Esophagus squamous epithelium (tissue), 5 donors: ENCODE measurements at places on chromosomes 13 and 19. TPM values are rescaled to one million over a fixed set of nuclear protein-coding genes. Genes with fewer than 3 reads are reported as not detected.

Gene SCAF1
- total RNA-seq, result 24.8 TPM

DNA sequence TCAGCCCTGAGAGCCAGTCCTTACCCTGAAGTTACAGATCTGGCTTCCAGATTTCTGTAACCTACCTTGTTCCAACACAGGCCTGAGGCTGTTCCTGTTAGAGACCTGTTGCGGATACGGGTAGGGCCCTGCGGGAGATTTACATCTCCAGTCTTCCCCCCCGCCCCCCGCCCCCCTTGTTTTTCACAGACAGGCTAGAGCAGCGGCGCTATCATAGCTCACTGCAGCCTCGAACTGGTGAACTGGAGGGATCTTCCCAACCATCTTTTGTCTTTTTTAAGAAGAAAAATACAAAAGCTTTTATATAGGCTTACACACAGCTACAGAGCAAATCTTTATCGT is 10.6 kb upstream of the CEACAM21 start:
- DNase-seq, result no peak

DNA sequence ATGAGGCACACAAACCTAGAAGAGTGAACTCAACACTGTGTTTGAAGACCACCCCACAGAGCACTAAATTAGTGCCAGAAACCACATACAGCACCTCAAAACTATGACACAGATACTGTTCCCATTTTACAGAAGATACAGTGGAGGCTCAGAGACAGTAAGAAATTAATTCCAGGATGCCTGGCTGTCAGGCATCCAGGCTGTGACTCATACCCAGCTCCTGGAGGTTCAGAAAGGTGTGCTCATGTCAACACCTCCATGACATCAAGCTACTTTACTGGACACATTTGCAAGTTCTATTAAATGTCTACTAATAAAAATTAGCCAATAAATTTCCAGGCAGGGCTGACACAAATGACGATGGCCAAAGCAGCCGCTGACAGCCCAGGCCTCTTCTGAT is 176.3 kb downstream of the ABCC4 start:
- DNase-seq, result no peak

DNA sequence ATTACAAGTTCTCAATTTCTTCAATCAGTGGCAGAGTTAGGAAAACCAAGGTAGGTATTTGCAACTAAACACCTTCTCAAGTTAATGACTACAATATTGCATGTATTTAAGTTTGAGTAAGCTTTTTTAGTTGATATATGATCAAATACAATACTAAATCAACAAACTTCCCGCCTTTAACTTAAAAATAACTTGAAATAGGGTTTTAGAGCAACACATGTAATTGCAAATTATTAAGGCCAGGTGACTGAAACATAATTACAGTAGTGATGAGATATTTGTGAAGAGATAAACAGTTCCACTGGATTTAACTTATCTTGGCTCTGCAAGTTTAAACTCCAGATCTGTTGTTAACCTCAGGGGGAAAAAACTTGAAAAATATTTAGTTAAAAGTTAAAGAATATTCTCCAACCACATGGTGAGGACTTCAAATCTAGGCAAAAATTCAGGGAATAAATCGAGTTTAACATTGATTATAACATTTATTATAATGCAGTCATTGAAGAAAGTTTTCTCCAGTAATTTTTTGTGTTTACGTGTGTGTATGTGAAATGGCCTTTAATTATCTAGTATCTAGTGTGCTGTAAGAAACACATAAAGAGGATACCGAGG is 3.6 kb downstream of the DACH1 start:
- no peak for DNase-seq

DNA sequence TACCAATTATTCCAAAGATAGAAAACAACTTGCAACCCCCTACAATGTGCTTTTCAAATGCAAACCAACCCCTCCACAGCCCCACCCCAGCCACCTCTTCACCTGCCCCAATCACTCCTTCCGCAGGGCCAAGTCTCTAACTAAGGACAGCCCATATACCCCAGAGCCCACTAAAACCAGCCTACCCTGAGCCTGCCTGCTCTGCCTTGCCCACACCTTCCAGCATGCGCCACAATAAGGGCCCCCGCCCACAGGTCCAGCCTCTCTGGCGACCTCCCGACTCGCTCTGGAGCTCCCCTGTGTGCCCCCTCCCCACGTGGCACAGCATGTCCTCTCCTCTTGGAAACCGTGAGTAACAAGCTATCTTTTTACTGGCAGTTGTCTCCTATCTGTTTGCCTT is 42.8 kb upstream of the MEDAG start:
- no peak for DNase-seq

- DNase-seq, result no peak
These were observed 7.0 kb downstream of the TMEM221 start for GRCh38 chr19:17441241-17442021.

DNA sequence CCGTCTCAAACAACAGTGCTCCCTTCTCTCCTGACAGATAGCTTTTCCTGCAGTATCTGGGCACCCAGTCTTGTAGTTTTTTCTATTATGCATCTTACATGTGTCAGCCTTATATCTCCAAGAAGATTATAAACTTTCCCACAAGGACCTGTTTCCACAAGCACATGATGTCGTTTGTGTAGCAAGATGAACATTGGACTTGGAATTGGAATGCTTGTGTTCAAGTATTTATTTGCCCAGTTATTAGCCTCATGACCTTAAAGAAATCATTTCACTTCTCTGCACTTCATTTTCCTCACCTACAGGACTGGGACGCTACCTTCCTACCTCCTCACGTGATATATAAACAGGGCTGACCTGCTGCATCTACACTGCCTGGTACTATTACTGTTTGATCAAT is 21.5 kb downstream of the SHISA2 start:
- no peak for DNase-seq

- no peak for DNase-seq
These were observed 78.8 kb downstream of the CHST8 start for GRCh38 chr19:33700408-33701013.

Gene HDGFL2
- total RNA-seq, result 19.9 TPM

DNA sequence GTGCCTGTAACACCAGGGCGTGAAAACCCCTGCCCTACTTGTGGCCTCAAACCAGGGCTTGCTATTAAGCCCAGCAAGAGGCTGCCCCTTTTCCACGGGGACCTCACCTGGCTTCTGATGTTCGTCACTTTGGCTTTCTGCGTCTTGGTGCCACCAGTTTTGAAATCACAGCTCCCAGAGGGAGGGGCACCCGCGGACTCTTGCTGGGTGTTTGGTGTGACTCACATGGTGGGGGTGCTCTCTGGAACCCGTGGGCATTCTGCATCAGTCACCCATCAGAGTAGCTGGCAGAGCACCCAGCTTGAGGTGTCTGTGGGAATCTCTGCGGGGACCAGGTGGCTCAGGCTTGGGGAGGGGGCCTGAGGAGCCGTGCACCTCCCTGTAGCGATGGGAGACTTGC is 19.2 kb downstream of the SIPA1L3 start:
- DNase-seq, result no peak

- DNase-seq, result no peak
These were observed 65.5 kb upstream of the FAM216B start for GRCh38 chr13:42715909-42716308.

Gene CGB8
- not detected for total RNA-seq

DNA sequence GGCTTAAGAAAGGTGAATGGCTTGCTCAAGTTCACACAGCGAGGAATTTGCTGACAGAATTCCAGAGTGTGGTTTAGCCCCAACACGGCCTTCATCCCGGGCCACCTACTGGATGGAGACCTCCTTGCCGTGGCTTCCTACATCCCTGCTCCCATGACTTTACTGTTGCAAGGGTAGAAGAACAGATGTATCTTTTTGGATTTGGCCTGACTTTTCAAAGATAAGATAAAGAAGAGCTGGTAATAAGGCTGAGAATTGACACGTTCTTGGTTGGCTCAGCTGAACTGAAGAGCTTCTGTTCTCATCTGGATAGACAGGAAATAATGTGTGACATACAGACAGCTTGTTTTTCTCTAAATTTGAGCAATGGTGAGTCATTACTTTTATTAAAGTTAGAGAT is 113.1 kb downstream of the KLF5 start:
- no peak for DNase-seq

DNA sequence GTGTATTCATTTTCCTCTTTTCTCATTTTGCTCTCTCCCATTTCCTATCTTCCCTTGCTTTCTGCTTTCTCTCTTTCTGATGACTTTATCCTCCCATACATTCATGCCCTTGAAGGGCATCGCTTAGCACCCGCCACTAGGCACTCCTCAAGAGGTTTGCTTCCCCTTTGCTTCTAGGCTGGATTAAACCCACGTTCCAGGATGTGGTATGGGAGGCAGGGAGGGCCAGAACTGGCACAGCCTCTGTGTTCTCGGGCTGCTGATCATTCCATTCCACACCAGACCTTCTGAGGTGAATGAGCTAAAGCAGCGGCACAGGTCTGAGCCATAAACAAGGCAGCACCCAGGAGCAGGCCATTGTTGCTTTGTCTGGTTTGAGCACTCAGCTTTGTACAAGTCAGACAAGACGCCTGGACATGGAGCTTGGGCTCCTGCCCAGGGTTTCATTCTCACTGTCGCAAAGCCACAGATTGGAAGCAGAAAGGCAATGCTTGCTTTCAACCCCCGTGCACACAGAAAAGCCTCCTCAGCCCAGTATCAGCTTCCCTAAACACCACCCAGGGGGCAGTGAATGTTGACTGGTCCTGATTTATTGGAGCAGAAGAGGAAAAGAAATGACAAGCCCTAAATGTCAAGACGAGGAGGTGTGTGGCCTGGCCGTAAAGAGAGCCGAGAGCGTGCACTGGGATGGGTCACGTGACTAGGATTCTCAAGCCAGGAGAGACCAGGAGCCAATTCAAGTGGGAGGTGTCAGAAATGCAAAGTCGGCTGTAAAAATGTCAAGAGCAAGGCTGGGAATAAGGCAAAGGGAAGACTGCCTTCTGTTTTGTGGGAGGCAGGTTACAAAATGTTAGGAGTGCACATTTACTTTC is 218.0 kb upstream of the SERP2 start:
- DNase-seq, result no peak

- no peak for DNase-seq
These were observed 1.4 kb downstream of the SLC1A5 start for GRCh38 chr19:46787040-46787330.

DNA sequence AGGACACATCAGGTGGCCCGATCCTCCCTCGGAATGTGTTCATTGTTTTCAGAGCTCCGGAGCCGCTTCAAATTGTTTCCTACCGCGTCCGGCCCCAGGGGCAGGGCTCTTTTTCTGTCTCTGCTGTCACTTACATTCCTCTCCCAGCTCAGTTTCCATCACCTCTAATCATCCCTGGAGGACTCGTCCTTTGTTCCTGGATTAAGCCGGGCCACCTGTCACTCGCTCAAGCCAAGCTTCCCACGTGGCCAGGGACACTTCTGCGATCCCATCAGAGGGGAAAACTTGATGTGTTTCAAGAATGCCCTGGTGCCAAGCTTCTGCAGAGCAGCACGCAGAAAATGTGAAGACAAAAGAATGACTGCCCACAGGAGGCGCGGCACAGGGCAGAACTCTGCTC is 13.5 kb downstream of the IL17D start:
- DNase-seq, result no peak
